ENCODE measurements at places on chromosomes 5 and 9.

DNA sequence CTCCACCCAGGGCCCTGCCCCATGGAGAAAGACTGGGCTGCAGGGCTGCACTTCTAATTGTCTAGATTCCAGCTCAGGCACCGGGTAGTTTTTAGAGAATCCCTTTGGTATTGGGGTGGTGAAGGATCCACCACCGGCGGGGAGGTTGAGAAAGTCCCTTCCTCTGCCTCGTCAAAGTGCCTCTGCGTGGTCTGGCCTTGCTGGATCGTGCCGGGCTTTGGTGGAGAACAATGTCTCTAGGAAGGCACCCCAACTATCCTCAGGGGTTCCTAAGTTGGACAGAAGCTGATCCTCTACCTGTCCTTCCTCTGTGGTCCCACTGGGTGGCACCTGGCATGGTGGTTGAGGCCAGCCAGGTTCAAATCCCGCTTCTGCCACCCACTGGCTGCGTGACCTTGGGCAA lies 7.3 kb upstream of the AMBP start:
- DNase-seq, result no peak

DNA sequence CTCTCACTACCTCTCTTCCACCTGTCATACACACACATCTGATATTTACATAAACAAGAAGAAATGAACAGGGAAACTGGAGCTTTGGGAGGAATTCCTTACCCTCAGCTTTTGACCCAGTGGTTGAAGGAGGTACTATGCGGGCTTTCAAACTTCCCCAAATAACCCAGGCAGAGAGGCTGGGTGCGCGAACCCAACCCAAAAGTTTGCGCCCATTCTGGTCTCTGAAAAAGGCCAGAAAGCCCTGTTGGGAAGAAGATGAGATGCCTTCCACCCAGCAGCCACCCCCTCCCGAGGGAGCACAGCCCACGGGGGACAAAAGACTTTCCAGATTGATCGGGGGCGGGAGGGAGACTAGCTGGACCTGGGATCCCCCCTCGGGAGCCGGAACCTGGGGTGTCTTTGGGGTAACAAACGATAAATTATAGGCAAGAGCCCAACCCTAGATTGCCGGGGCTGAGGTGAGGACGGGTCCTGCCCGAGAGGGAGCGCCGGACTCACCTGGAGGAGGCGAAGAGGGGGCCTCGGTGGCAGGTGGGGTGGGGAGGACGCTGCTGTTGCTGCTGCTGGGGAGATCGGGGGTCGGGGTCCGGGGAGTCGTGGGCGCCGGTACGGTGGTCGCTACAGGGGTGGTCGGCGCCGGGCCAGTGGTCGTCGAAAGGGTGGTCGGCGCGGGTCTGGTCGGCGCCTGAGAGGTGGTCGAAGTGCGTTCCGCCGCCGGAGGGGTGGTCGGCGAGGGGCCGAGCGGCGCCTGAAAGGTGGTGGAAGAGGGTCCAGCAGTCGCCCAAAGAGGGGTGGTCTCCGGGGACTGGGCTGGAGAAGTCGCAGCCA lies 798 bp downstream of the MEGF9 start:
- no peak for DNase-seq

DNA sequence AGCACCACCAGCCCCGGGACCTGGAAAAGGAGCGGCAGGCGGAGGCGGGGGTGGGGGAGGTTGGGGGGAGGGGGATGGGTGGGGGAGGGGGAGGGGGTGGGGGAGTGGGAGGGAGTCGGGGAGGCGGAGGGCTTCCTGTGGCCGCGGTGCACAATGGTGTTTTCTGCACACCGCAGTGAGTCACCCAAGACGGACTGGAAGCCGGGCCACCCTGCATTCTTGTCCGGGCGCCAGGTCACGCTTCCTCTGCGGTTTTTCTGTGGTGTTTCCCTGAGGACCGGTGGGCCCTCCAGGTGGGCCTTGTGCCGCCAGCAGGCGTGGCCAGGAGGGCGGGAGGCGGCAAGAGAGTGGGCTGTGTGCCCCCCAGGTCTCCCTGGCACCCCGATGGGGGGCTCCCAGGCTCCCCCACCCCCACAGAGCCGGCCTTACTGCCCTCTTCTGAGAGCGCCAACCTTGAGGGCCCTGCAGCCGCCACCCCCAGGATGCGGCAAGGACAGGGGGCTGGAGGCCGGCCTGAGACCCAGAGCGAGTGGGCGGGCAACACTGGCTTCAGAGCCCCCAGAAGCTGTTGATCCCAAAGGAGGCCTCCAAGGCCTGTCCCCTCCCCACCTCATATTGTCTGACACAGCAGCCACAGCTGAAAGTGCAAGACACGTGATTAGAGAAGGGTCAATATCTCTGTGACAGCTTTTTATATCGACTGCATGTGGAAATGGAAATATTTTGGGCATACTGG lies 11.1 kb downstream of the EXD3 start:
- DNase-seq, result peak; percentile 94

DNA sequence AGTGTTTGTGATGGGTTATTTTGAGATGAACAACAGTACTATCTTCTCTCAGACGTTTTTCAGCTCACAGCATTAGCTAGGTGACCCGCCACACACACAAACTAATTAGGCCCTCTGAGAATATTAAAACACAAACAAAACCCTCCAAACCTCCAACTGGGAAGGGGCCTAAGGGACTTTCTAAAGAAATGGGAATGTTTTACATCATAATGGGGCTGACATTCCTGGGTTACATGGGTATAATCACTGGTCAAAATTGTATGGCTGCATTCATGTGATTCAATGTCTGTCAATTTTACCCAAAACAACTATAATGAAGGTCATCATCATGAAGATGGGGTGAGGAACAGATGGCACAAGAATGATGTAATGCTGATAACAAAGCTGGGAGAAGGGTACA lies 59.6 kb downstream of the SPTLC1 start:
- DNase-seq, result no peak

- no peak for DNase-seq
Measured at GRCh38 chr5:130337179-130337888, 433.1 kb downstream of the CHSY3 start.

GRCh38 chr5:35213608-35214007 lies 16.7 kb downstream of the PRLR start:
- DNase-seq, result no peak
